Uterus (tissue), 4 donors: ENCODE measurements at places on chromosomes 1 and 21.

DNA sequence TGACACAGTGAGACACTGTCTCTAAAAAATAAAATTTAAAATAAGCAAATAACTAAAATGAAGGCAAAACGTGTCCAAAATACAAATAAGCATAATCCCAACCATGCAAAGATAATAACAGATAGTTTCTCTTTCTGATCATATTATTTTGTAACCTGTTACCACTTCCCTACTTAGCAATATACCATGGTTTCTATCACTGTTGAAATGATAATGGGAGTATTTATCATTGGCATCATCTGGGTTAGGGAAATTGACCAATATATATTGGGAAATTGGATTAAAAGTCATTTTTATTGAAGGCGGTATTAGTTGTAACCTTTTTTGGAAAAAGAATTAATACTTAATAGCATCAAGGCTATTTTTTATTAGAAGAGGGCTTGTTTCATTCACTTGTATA is 47.0 kb downstream of the USP25 start:
- DNase-seq = no peak

DNA sequence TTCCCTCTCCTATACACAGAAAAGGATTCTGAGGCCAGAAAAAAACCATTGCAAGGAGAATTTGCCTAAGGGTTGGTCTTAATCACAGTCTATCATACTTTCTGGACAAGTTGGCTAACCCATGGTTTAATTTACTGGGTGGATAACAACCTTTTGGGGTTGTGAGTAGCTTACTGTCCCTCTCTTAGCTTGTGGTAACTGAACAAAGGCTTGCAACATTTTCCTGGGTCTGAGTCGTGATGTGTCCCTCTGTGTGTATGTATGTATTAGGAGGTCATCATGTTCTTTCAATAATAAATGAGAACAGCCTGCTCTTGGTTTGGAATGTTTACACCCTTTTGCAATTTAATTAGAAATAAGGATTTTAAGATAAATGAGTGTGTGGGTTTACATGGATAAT is 36.7 kb downstream of the PAPPA2 start:
- DNase-seq = no peak

DNA sequence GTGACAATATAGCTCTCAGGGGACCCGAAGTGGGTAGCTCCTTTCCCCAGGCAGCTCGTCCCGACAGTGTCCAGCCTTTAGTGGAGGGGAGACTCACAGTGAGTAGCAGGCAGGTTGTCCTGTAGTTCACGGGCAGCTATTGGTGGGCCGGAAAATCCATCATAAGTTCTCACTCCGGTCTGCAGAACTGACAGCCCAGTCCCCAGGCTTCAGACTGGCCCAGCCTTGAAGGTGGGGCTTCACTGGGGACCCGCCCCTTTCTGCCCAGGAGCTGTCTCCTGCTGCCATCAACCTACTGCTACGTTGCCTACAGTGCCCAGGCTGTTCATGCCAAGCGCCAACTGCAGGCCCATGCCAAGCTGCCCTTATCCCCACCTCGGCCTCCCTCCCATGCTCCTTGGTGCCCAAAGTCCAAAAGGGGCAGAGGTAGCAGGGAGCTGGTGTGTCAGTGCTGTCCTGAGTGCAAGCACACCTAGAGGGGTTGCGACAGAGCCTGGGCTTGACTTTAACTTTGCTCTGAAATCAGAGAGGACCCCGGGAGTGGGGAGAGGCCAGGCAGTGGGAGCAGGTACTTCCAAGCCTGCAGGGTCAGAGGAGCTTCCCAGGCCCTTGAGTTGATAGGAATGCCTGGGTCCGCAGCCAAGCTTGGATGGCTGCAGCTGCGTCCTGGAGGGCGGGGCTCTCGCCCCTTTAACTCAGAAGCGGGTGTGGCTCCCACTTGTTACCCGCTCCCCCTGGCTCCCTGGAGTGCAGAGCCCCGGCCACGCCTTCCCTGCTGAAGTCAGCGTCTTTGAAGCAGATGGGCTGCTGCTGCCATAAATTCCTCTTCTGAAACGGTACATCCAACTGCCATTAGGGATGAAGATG is 1144.3 kb upstream of the NCAM2 start:
- no peak for DNase-seq

GRCh38 chr1:62126579-62127290 is 67.9 kb upstream of the L1TD1 start:
- DNase-seq = no peak

GRCh38 chr1:40315239-40315794 is 1.8 kb downstream of the COL9A2 start:
- peak; percentile 73 for DNase-seq

DNA sequence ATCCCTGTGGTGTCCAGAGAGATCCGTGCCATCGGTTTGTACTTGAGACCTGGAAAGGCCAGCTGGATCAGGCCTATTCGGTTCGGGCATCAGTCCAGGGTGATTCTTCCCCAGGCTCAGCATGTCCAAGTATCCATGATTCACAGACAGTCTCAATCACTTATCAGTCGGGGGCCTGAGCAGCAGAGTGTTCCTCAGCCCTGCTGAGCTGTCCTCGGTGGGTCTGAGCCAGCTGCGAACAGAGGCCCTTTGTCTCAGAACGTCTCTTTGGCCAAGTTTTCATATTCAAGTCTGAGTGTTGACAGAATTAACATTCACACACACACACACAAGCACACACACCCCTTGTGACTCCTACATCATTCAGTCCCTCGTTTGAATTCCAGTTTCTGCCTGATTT is 33.4 kb upstream of the OSBPL9 start:
- peak; percentile 41 for DNase-seq

DNA sequence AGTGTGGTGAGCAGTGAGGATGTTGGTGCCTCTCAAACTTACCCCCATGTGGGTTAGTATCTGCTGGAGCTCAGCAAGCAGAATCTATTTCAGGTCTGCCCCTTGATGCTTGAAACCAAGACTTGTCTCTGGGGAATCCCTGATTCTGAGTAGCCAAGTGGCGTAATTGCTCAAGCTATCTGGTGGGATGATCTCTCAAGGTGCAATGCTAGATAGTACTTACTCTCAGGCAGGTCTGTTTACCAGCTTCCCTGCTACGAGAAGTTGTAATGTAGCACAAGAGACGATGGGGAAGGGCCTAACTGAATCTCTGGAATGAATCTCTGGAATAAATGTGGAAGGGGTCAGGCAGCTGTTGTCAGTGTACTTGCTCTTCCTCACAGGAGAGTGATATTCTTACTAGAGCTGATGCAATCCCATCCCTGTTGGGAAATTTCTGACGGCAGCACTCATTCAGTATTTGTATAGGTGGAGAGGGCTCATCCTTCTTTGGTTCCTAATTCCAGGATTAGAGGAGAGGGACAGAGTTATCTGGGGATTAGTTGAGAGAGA is 65.4 kb downstream of the MACF1 start:
- peak; percentile 45 for DNase-seq

DNA sequence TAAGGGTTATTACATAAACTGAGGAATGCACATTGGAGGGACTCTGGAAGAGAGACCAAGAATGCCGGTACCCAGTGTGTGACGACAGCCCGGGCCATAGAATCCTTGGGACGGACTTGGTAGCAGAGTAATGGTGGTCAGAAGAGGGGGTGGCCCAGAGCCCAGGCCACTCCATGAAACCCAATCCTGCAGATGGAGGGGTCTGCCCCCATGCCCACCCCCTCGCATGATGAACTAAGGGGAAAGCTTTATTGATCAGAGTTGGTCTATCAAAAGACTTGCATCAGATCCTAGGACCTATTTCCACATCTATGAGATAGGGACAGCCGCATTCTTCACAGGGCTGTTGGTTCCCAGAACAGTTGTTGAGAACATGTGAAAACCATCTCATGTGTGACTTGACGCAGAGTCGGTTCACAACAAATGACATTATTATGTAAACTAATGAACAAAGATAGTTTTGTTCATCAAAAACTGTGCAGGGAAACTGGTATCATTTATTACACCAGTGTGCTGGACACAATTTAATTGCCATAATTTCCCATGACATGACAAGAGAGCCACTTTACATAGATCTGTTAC is 21.5 kb upstream of the SDC3 start:
- no peak for DNase-seq

GRCh38 chr1:68167211-68167610 is 65.1 kb downstream of the WLS start:
- DNase-seq = no peak

DNA sequence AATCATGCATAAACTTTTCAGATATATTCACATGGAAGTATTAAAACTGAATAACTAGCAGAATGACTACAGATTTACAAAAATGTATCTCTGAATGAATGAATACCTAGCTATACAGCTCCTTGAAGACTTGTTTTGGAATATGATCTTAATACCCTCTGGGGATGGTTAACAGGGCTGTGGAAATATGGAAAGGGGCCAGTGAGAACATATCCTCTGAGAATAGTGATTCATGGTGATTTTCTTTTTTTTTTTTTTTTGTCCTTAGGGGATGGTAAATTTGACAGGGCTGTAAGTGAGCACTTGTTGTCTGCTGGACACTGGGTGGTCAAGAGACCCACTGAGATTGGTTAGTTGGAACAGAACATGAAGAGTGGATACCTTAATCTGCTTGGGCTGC is 80.7 kb upstream of the HP1BP3 start:
- DNase-seq = no peak

DNA sequence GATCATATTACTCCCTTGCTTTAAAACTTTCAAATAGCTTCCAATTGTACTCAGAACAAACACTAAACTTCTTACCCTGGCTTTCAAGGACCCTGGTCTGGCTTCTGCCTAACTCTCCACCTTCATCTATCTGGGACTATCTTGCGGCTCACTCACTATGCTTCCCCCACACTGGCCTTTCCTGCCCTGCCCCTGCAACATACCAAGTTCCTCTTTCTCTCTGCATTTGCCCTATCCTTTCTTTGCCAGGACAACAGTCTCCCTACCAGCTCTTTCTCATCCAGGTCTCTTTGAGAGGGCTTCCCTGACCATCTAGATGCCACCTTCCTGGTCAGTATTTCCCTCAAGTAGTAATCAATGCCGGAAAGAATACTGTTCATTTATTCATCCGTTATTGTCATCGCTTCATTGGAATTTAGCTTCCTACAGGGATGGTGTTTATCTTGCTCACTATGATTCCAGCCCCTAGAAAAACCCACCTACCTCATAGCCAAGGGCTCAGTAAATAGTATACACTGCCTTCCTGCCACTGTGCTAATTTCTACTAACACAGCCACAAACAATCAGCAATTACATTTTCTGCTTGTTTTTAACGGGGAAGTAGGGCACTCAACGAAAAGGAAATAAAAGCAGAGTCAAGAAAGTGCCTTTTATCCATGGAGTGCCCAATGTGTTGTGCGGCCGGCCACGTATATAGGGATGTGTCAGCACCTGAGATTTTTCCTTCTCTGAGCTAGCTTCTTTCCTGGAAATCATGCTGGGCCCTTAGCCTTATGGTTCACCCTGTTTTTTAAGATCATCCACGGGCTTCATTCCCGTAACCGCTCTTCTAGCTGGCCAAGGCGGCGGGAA is 521 bp upstream of the CDC7 start:
- DNase-seq = no peak

DNA sequence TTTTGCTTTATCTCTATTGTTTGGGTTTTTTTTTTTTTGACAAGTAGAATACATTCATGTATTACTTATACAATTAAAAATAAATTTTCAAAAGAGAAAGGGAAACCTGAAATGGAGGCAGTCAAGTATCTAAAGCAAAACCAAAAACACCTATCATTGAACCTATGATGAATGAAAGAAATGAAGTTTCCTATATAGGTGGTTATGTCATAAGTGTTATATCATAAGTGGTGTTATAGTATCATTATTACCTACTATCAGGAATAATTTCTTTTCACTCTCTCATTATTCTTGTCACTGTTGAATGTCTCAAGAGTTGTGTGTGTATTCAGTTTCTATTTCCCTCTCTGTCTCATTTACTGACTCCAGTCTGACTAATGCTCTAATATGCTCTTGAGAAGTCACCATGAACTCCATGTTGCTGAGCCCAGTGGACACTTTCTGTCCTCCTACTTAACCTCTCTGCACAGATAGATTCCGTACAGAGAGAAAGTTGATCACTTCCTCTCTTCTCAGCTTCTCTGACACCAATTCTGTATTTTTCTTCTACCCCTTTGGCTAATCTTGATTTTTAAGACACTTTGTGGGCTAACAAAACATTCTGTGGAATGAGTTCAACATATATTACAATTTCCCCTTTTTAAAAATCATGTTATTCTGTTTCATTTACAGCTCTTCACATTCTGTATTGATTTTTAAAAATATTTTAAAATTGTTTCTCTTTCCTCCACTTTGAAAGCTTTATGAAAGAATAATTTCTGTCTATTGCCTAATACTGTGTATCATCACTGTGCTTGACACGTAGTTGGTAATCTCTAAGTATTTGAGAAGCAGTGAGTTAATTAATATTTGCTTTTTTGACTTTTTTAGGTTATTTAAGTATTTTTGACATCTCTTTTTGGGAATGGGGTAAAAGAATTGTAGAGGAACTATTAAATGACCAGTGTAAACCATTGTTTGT is 50.1 kb downstream of the RASAL2 start:
- DNase-seq = no peak

- DNase-seq = no peak
Measured at GRCh38 chr1:102191723-102192122, 195.0 kb upstream of the OLFM3 start.

- DNase-seq = no peak
Measured at GRCh38 chr21:21664871-21665270, 666.7 kb downstream of the NCAM2 start.

DNA sequence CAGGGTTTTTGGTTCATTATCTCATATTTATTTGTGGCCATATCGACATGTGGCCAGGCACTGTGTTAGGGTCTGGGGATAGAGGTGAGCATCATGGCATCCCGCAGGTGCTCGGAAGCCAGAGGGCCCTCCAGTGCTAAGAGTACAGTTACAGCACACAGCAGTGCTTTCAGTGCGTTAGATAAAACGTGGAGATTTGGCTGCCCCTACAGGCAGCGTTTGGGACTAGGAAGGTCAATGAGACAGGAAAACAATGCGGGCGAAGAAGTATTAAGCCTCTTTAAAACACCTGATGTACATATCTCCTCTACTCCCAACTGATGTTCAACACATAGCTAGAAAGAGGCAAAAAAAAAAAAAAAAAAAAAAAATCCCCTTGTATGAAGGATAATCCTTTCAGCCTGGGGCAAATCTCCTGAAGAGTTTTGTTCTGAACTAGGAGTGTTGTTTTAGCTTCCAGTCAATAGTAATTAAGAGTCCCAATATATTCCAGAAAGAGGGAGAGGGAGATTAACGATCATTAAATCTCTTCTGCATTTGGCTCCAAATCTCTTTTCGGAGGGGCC is 80.1 kb downstream of the CAPZB start:
- DNase-seq = no peak

GRCh38 chr1:174957829-174958228 is 41.9 kb upstream of the CACYBP start:
- DNase-seq = no peak

DNA sequence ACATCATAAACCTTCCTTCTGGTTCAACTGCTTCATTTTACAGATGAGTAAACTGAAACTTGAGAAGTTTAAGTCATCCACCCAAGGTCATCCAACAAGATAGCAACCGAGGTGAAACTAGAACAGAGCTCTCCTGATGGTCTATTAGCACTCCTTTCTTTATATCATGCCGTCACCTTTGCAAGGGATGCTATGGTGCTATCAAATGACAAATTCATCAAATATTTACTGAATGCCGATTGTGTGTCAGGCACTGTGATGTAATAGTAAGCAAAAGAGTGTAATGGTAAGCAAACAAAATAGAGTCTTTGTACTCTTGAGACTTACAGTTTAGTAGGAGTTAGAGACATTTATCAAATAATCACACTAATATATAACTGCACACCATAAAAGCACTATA is 14.0 kb upstream of the SGIP1 start:
- no peak for DNase-seq

- DNase-seq = no peak
Measured at GRCh38 chr1:42482635-42483153, 19.6 kb downstream of the CCDC30 start.
